ENCODE measurements at places on chromosomes 16 and 17.

- DNase-seq: peak; percentile 44
Measured at GRCh38 chr16:50313596-50314478, 47.5 kb downstream of the ADCY7 start.

- DNase-seq: no peak
Measured at GRCh38 chr17:13746404-13746803, 144.7 kb upstream of the HS3ST3A1 start.

DNA sequence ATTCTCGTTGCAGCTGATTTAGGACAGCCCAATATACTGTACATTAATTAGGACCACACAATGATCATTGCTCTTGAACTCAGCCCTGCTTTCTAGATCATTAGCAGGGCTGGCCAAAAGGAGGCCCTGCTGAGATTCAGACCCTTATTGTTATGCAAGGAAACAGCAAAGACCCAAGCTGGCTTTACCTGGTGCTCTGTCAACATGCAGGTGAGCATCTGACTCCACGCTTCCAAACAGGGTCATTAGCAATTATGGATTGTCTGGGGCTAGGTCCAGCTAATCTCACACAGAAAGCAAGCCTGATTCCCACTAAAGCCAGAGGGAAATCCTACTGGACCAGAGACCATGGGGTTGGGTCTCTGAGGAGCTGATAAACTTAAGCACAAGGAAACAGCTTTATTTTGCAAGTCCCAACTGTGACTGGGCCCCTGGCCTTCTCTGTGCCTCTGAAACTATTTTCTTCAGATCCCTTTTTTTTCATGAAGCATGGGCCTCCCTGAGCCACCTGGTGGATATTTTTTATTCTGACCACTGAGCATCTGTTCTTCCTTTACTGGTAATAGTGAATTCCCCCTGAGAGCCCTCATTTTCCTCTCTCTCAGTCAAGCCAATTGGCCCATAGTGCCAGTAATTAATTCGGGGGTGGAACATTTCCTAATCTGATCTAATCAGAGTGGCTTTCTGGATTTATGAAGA is 236.1 kb downstream of the GRIN2A start:
- DNase-seq: no peak

DNA sequence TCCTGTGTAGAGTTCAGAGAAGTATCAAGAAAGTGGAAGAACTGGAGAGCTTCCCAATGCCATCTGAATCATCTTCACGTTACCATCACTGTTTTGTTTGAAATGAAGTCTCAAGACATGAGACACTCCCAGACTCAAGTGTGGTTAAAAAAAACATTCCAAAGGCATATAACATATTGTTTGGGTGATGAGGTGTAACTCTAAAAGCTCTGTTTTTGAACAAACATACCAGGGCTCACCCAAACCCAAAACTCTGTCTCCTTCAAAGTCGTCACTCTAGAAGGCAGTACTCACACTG is 6.3 kb upstream of the ZCCHC14 start:
- peak; percentile 57 for DNase-seq

GRCh38 chr16:65196420-65197075 is 74.7 kb upstream of the CDH11 start:
- DNase-seq: no peak

GRCh38 chr17:62703261-62703775 is 75.8 kb downstream of the MRC2 start:
- DNase-seq: no peak

GRCh38 chr16:51549836-51550235 is 398.8 kb upstream of the SALL1 start:
- no peak for DNase-seq

DNA sequence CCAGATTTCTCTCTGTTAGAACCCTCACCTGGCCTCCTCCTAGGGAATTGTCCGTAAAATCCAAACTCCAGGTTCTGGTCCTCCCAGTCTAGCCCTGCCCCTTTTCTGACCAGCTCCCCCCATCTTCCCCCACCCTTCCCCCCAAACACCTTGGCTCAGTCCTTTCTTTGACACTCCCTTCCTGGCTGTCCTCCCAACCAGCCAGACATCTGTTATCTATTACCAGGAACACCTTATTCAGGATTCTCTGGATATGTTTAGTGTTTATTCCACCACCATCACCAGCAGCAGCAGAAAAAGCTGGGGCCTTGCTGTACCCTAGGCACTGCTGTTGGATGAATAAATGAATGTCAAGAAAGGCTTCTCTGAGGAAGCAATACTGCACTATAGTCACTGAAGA is 4.0 kb upstream of the CMTM3 start:
- DNase-seq: no peak

GRCh38 chr17:51650772-51651171 is 390.4 kb downstream of the UTP18 start:
- no peak for DNase-seq

DNA sequence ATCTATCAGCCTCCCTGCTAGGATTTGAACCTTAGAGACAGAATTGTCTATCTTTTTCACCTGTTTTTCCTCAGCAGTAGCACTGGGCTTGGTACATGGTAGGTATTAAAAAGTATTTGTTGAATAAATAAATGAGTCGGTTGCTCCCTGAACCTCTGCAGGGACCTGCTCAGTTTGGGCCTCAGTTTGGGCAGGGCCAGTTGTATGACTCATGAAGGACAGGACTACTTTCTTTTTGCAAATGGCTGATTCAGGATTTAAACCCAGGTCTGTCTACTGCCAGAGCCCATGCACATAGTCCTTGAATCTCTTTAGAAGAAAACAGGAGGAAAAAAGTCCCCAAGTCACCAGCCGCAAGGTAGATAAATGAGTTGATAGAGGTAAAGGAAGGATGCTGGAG is 3.1 kb downstream of the MMP2 start:
- peak; percentile 41 for DNase-seq

DNA sequence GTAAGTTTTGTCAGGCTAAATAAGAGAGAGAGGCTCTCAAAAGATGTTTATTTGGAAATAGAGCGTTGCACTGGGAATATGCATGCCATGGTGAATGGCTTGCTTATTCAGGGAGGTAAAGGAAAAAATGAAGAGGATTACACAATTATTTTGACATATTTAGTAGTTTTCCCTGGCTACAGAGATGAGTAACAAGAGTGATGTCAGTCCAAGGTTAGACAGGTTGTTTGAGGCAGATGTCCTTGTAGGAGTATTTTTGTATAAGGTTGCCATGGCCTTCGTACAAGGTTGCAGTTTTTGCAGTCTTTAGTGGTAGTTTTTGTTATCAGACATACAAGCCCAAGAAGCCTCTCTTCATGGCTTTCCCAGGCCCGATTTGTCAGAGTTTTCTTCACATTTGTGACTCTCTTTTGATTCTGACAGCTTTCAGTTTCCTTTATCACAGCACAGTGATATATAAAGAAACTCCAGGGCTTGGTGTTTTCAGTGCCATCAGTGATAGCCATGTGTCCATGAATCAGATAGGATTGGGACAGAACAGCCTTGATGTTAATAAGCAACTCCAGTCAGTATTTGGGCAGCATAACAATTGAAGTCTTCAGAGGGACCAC is 18.7 kb upstream of the LGALS9 start:
- peak; percentile 66 for DNase-seq

DNA sequence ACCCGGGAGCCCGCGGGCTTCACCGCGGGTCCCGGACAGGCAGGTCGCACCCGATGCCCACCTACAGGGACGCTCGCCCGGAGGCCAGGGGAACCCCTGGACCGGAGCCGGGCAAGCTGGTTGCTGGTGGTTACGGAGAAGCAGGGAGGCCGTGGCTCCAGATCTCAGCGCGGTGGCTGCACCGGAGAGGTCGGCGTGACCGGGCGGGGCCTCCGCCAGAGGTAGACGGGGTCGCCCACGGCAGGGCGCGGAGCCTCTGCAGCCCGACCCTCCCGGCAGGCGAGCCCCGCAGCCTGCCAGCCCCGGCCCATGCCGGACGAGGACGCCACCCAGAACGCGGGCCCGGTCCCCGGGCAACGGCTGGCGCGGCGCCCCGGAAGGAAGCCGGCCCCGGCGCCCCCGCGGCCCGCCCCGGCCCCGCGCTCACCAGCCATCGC is 341 bp downstream of the PCYT2 start:
- DNase-seq: no peak

DNA sequence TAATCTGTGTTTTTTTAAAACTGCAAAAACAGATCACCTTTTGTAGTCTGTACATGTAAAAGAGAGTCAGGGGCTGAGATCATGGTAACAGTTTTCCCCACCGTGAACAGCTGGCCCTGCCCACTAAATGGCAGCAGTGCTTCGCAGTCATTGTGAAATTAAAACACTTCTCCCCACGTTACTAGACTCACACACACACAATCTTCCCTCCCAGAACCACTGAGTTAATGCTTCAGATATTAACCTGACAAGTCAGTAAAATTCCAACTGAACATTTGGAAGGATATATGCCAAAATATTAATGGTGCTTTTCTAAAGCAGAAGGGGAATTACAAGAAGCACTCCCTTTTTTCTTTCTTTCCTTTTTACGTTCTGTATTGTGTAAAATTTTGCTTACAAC is 1.2 kb upstream of the CD300LG start:
- DNase-seq: no peak

DNA sequence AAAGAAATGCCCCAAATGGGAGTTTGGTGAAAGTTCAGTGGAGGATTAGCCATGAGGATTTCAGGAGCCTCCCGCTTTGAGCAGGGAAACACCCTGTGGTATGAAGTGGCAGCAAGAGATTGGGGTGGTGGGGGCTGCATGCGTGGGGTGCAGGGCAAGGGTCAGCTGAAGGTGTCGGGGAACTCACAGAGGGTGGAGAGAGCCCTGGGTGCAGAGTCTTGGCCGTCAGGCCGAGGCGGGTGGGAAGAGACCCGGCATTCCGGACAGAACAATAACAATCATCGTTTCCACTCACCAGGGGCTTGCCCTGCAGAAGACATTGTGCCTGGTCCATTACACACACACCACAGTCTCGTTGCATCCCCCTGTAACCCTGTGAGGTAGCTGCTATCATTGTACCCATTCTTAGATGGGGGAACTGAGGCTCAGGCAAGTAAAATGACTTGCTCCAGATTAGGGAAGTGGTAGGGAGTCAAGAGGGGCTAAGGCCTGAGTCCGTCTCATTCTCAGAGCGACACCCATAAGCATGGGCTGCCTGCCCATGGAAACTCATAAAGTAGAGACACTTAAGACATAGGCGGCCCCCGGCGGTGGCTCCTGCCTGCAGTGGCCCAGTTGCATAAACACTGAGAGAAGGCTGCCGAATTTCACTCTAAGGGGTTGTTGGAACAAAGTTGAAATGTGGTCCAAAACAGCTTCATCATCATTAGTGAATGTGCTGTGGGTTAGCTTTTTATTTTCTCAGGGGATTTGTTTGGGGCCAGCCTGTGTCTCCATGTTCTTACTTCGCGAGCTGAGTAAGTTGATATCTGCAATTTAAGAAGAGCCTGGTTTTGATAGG is 93.3 kb downstream of the CMIP start:
- peak; percentile 28 for DNase-seq

- DNase-seq: peak; percentile 53
Measured at GRCh38 chr17:48500435-48501426, 30.1 kb downstream of the HOXB1 start.

- DNase-seq: peak; percentile 66
Measured at GRCh38 chr17:17605729-17606088, 14.2 kb upstream of the PEMT start.
